ENCODE measurements at places on chromosomes 7 and 10.

- no peak for DNase-seq
Observed at GRCh38 chr10:75857269-75857846, 425.9 kb downstream of the LRMDA start.

- no peak for DNase-seq
Observed at GRCh38 chr10:69262292-69262751, 16.0 kb upstream of the HK1 start.

- no peak for DNase-seq
Observed at GRCh38 chr10:86162696-86163400, 203.7 kb downstream of the GRID1 start.

GRCh38 chr7:132138817-132139216 is 437.5 kb downstream of the PLXNA4 start:
- DNase-seq = no peak

DNA sequence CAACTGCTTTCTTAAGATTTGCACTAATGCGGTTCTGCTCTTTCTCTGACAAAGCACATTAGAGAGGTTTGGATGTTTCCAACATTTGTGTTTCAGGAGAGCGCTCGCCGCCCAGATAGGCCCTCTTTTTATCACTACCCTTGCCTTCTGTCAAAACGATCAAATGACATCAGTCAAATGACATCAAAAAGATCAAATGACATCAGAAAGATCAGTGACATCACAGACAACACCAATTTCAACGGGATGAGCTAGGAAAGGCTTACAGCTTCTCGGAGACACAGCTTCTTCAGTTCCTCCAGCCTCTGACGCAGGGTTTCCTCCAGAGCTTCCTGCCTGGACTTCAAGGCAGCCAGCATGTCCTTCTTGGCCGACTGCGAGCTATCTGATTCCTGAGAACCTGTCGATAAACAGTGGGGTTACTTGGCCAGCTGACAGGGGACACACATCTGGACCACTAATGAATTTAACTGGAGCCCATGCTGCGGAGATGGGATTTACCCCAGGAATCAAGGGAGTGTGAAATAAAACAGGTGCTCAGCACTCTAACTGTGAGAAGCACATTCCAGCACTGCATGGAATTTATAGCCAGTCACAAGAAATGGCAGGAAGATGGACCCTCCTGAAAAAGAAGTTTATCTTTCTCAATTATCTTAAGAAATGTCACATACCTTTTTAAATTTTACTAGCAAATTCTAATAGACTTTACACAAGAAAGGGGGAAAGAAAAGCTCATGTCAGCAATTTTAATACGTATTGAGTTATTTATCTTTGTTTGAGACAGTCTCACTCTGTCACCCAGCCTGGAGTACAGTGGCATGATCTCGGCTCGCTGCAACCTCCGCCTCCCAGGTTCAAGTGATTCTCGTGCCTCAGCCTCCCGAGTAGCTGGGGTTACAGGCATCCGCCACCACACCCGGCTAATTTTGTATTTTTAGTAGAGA is 88.2 kb downstream of the PRPF18 start:
- no peak for DNase-seq
